ENCODE measurements at places on chromosomes 3 and 15. TPM values are rescaled to one million over a fixed set of nuclear protein-coding genes. Genes with fewer than 3 reads are reported as not detected.

GRCh38 chr3:107063351-107063750 is 313.9 kb upstream of the CCDC54 start:
- H3K36me3 ChIP-seq = no peaks in the 10 kb centered on the region
- DNase-seq = no peak
- no peak overlapping the region for H3K27ac ChIP-seq
- no peak overlapping the region for H3K4me3 ChIP-seq
- H3K27me3 ChIP-seq = no peaks in the 10 kb centered on the region

DNA sequence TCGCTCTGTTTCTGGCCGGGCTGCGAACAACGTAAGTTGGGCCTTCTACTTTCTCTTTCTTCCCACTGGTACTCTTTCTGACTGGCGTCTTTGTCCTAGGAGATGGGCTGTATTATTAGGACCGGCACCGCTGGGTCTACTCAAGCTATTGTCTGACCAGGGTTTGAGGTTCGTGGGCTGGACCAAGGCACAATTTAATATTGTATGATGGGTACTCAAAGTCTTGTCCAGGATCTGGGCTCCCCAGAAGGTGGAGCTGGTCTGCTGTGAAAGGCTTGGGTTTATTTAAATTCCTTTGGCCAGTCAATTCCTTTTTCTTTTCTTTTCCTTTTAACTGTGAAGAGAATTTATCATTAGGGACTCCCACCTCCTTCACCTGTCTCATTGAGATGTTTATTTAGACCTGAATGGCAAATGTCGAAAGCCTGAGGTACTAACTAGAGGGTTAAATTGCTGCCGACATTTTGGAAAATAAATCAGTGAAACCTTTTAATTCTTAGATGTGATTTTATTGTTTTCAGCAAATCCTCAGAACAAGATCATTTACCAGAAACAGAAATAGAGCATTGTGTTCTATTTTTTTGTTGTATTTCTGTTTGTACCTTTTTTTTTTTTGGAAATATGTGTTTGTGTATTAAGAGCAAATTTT is 410 bp downstream of the LRRC49 start:
- peak overlapping the region; percentile 41 for H3K27ac ChIP-seq
- H3K27me3 ChIP-seq = no peaks in the 10 kb centered on the region
- no peak for DNase-seq
- H3K4me1 ChIP-seq = peaks cover 15% of the 10 kb centered on the region

The CHDH gene
- total RNA-seq = 14.3 TPM

DNA sequence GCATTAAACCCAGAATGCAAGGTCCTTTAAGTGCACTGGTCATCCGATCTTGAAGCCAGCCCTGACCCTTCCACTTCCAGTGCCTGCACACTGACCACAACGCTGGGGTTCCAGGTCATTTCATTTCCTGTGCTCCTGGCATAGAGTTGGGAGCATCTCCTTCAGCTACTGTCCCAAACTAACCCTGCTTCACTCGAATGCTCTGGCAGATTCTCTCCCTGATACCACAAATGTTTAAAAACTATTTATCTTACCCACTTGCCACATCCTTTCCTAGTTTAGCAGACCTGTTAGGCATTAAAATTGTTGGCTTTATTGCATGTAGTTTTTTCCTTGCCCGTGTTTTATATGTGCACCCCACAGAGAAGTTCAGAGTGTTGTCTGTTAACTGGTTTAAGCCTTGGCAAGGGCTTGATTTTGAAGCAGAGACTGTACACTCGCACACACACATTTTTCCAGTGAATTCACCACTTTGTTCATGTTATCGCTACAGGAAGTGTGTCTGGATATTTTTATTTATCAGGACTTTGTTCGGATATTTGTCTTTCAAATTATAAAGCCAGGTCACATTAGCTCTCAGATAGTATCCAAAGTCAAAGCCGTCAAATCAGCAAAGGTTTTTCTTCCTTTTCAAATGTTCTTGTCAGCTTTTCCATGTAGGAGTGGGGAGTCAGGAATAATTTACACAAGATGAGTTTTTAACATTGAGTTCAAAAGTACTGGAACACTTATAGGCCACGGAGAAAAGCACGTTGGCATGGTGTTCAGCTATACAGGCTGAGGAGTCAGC is 77.3 kb downstream of the ABI3BP start:
- H3K4me3 ChIP-seq = no peak overlapping the region
- H3K36me3 ChIP-seq = no peaks in the 10 kb centered on the region
- H3K27ac ChIP-seq = no peak overlapping the region
- no peak for DNase-seq
- peaks cover 2% of the 10 kb centered on the region for H3K4me1 ChIP-seq
- H3K27me3 ChIP-seq = no peaks in the 10 kb centered on the region

The EFL1 gene
- 14.8 TPM for total RNA-seq

DNA sequence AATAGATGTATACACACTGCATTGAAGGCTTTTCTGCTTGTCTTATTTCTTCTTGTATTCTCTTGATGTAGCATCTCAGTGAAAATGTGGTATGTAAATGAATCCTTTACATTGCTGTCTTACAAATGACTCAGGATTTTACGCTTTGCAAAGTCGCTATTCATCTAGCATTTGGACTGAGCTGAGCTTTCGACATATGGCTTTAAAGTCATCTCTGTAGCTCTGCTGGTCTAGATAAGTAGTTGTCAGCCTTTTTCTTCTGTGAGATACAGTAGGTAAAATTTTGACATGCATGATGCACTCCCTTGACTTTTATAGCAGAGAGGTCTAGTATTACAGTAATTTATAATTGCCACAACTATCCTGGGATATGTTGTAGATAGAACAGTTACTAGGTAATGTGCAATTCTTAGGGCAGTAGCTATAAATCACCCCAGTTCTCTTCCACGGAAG is 16.8 kb downstream of the MEF2A start:
- H3K4me3 ChIP-seq = no peak overlapping the region
- peaks cover 49% of the 10 kb centered on the region for H3K4me1 ChIP-seq
- H3K27me3 ChIP-seq = no peaks in the 10 kb centered on the region
- H3K27ac ChIP-seq = no peak overlapping the region
- H3K36me3 ChIP-seq = peaks cover 5% of the 10 kb centered on the region

GRCh38 chr15:67319961-67320360 is 65.4 kb downstream of the IQCH start:
- no peak overlapping the region for H3K4me3 ChIP-seq
- no peak overlapping the region for H3K27ac ChIP-seq
- no peaks in the 10 kb centered on the region for H3K27me3 ChIP-seq
- no peaks in the 10 kb centered on the region for H3K36me3 ChIP-seq
- DNase-seq = no peak

The STRIT1 gene
- 4.5 TPM for total RNA-seq

DNA sequence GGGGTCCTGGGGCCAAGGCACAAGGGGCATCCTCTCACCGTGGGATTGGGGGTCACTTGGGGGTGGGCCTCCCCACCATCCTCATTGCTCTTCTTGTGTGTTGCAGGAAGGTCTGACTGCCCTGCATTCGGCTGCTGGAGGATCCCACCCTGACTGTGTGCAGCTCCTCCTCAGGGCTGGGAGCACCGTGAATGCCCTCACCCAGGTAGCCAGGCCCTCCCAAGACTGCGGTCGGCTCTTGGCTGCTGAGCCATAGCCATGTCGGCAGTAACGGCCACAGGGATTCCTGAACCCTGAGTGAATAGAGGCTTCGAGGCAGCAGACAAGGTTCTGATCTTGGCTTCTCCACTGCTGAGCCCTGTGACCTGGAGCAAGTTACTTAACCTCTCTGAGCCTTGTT is 19.7 kb downstream of the ANKDD1A start:
- no peak overlapping the region for H3K4me3 ChIP-seq
- no peaks in the 10 kb centered on the region for H3K27me3 ChIP-seq
- DNase-seq = no peak
- peaks cover 10% of the 10 kb centered on the region for H3K4me1 ChIP-seq
- H3K36me3 ChIP-seq = no peaks in the 10 kb centered on the region

The AVEN gene
- total RNA-seq = 14.6 TPM

The SGO1 gene
- 0.76 TPM for total RNA-seq

- peaks cover 15% of the 10 kb centered on the region for H3K4me1 ChIP-seq
- DNase-seq = no peak
- H3K4me3 ChIP-seq = peak overlapping the region; percentile 33
- H3K27me3 ChIP-seq = peaks cover 67% of the 10 kb centered on the region
Measured at GRCh38 chr3:129974833-129975704, 549 bp downstream of the TRH start.

DNA sequence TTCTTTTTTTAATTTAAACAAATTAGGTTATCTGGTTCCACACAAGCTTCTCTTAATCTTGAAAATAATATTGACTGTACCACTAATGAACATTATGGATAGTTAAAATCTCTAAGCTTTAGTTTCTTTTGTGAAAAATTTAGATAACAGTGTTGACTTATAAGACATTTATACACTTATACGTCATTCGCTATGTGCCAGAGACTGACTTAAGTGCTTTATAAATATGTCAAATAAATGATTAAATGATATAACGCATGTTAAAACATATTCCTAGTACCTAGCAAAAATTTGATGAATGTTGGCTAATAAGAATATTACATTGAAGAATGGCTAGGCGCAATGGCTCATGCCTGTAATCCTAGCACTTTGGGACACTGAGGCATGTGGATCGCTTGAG is 96.3 kb downstream of the PCCB start:
- peaks cover 37% of the 10 kb centered on the region for H3K36me3 ChIP-seq
- DNase-seq = no peak
- H3K27me3 ChIP-seq = no peaks in the 10 kb centered on the region
- H3K4me3 ChIP-seq = no peak overlapping the region
- no peak overlapping the region for H3K27ac ChIP-seq

DNA sequence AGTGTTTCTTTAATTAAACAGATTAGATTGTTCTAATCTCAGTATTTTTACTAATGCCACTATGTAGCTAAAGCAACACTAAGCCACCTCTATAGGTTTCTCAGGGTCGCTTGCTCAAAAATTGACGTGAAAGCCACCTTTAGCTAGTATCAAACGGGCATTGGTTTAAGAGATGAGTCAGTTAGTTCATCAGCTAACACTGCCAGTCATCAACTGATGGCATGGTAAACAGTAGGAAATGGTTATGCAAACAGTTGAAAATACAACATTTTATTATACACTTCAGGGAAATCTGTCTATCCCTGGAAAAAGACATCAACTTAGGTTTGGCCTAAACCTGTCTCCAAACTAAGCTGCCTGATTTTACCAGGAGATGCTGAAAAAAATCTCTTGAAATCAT is 582.3 kb upstream of the NAALADL2 start:
- no peaks in the 10 kb centered on the region for H3K36me3 ChIP-seq
- no peak overlapping the region for H3K4me3 ChIP-seq
- no peaks in the 10 kb centered on the region for H3K27me3 ChIP-seq
- DNase-seq = no peak
- no peaks in the 10 kb centered on the region for H3K4me1 ChIP-seq

DNA sequence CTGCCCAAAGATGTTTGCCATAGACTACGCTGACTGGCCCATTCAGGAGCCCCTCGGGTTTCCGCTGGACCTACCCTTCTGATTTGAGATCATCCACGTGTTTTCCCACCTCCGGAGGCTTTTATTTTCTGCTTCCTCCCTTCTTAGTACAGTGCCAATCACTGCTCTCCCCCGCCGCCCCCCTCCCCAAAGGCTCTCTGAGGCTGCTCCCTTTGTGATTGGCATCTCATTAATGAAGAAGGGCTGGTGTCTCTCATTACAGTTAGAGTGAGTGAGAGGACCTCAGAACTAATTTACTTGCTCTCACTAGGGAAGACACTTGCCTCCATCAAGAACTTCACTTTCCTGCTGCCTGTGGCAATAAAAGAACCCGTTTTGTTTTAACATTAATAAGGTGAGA is 284.7 kb upstream of the ICE2 start:
- H3K36me3 ChIP-seq = no peaks in the 10 kb centered on the region
- H3K27me3 ChIP-seq = no peaks in the 10 kb centered on the region
- no peaks in the 10 kb centered on the region for H3K4me1 ChIP-seq
- DNase-seq = no peak
- no peak overlapping the region for H3K27ac ChIP-seq

DNA sequence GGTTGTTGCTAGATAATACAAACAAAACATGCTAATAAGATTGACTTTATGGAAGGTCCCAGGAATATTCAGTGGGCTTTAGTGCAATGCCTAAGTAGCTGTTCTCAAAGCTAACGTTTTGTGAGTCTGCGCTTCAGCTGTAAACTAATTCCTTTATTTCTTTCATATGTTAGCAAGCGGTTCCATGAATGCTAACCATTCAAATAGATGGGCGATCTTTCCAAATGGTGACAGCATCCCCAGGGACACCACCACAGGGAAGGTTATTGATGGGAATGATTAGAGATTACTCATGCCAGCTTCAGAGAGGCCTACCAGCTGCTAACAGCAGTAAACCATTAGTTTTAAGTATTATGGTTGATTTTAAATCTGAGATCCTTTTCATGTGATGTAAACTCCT is 405.7 kb upstream of the MCTP2 start:
- no peak overlapping the region for H3K27ac ChIP-seq
- no peaks in the 10 kb centered on the region for H3K27me3 ChIP-seq
- no peak overlapping the region for H3K4me3 ChIP-seq
- H3K36me3 ChIP-seq = no peaks in the 10 kb centered on the region
- no peak for DNase-seq
- H3K4me1 ChIP-seq = no peaks in the 10 kb centered on the region

The TGM4 gene
- not detected for total RNA-seq

The MAPKBP1 gene
- total RNA-seq = 14.5 TPM

GRCh38 chr3:34183114-34183513 is 384.7 kb downstream of the PDCD6IP start:
- H3K27ac ChIP-seq = no peak overlapping the region
- no peak for DNase-seq
- H3K27me3 ChIP-seq = no peaks in the 10 kb centered on the region
- no peak overlapping the region for H3K4me3 ChIP-seq
- no peaks in the 10 kb centered on the region for H3K4me1 ChIP-seq

DNA sequence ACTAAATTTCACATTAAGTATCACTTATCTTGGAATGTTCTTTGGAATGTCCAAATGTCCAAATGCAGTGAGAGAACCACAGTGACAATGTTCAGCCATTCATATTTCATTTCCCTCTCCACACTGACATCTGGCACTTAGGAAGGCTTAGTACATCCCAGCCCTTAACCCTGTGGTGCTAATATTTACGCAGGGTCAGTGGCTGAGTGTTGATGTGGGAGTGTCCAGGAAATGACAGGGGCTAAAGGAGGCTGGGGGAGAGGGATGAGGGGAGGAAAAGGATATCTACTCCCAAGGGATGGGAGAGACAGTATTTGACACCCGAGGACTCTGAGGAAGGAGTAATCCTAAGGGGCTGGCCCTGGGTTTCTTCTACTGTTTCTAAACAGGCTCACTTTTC is 14.1 kb upstream of the CCR4 start:
- no peak overlapping the region for H3K4me3 ChIP-seq
- no peaks in the 10 kb centered on the region for H3K4me1 ChIP-seq
- H3K27me3 ChIP-seq = no peaks in the 10 kb centered on the region
- no peaks in the 10 kb centered on the region for H3K36me3 ChIP-seq
- H3K27ac ChIP-seq = no peak overlapping the region

The MB21D2 gene
- 2.5 TPM for total RNA-seq

The DAZL gene
- not detected for total RNA-seq

GRCh38 chr3:170055209-170055608 is 17.4 kb downstream of the GPR160 start:
- H3K27me3 ChIP-seq = no peaks in the 10 kb centered on the region
- DNase-seq = no peak
- no peak overlapping the region for H3K27ac ChIP-seq
- no peaks in the 10 kb centered on the region for H3K4me1 ChIP-seq

The THSD4 gene
- 212 TPM for total RNA-seq
